Activated naive CD4-positive, alpha-beta T cell treated with anti-CD3 and anti-CD28 coated beads for 36 hours (primary cell): ENCODE measurements at places on chromosomes 2 and 18.
A peak's percentile ranks its signal among the peaks of the same experiment; 100 is the strongest.

GRCh38 chr18:41940506-41941215 lies 14.4 kb upstream of the PIK3C3 start:
- DNase-seq, result no peak

GRCh38 chr18:37483221-37483971 lies 82.2 kb downstream of the CELF4 start:
- DNase-seq, result peak; percentile 18

- no peak for DNase-seq
Measured at GRCh38 chr2:120693121-120693520, 42.5 kb upstream of the GLI2 start.

DNA sequence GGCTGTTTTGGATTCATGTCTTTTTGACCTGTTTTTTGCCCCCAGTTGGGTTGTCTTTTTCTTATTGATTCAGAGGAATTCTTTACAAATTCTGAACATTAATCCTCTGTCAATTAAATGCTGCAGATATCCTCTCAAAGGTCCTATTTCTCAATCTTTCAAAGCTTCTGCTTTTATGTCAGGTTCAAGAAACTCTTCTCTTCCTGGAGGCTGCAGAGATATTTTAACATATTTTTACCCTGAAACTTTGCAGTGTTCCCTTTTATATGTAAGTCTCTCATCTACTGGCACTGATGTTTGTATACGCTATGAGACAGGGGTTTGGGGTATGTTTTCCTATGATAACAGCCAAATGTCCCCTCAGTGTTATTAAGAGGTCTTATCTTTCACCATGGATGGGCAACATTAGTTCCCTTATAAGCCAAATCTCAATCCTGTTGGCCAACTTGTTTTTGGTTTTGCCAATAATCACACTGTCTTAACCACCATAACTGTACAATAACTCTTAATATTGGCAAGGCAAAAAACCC lies 159.3 kb downstream of the HDAC4 start:
- no peak for DNase-seq

- DNase-seq, result no peak
Measured at GRCh38 chr2:85791704-85792565, 38.1 kb downstream of the ATOH8 start.

- DNase-seq, result no peak
Measured at GRCh38 chr18:23143016-23143814, 7.9 kb downstream of the CABLES1 start.

GRCh38 chr2:186382932-186383331 lies 103.1 kb upstream of the ZC3H15 start:
- DNase-seq, result no peak

DNA sequence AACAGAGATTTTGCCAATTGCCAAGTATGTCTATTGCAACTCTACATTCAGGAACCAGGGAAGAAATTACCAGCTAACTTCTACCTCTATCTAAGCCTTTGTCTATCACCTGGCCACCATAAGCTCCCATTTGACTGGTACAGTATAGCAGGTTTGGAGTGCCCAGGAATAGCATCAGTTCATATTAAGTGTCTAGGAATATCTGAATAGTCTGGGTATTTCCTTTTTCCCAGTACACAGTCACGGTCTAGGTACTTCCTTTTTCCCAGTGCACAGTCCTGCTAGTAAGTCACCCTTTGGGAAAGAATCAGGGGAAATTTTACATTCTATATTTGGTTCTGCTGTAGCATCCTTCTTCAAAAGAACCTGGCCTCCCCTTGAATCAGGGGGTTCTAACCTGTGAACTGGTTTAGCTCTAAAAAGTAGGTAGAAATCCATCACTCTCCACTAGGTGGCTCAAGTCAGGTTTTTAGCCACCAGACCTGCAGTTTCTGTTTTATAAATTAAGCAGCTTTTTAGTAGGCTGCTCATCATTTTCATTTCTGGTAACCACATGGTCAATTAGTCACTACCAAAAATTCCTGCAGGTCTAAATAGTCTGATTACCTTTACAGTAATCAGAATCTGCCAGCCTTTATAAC lies 49.3 kb upstream of the DNAJC10 start:
- DNase-seq, result peak; percentile 19

- DNase-seq, result no peak
Measured at GRCh38 chr2:40284797-40285196, 167.1 kb downstream of the SLC8A1 start.

- no peak for DNase-seq
Measured at GRCh38 chr2:36973320-36973719, 7.0 kb upstream of the STRN start.

DNA sequence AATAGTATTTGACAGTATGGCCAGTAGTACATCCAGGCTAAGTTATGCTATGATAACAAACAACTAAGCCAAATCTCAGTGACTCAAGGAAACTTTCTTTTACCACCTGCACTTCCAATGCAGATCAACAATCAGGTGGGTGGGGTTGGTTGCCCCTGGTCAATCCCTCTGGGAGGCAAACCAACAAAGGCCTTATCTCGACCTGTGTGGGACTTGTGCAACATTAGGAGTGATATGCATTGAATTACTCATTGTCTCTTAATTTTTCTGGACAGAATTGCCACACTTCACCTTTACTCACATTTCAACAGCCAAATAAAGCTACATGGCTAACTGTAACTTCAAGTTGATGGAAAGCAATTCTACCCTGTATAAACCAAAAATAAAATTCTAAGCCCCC lies 1049.3 kb upstream of the CDH2 start:
- no peak for DNase-seq

GRCh38 chr2:217482056-217482710 lies 520.6 kb downstream of the TNS1 start:
- no peak for DNase-seq

DNA sequence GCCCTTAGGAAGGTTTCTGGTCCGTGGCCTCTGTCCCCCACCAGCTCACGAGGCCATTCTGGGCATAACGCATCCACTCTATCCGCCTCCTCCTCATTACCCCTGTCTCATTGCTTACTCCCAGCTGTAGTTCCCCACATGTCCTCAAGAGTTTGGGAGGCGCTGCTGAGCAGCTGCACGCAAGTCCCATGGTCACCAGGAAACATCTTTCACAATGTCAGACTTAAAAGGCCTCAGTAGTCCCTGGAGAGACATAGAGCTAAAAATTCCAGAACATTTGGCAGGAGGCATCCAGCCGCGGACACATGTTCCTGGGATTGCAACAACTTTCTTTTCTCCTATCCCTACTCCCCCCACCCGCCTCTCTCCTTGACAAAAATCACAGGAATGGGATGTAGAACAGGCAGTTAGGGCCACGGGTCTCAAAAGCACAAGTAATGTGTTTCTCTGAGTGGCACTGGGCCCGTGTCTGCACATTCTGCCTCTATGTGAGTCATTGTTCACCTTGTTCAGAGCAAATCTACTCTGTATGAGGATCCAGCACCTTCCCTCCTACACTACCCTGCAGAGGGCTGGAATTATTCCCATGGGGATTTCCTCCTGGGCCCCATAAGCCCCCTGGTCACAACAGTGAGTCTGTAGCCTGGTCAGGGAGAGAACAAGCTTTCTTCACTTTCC lies 8.1 kb downstream of the LBH start:
- DNase-seq, result peak; percentile 86

DNA sequence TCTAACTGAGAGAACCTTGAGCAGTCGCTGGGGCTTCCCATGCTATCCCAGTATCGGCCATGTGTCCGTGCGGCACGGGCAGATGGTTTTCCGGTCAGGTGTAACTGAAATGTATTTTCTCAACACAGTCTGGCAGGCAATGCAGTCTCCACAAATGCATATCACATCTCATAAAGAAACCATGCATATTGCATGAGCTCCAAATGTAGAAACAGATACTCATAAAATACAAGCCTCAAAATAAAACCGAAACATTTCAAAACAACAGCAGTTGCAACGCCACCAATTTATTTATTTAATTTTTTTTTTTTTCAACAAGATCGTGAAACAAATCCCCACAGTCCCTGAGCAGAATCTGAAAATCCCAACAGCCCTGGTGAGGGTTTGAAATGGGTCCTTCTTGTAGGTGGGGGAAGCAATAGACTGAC lies 299.4 kb downstream of the LPIN1 start:
- no peak for DNase-seq

DNA sequence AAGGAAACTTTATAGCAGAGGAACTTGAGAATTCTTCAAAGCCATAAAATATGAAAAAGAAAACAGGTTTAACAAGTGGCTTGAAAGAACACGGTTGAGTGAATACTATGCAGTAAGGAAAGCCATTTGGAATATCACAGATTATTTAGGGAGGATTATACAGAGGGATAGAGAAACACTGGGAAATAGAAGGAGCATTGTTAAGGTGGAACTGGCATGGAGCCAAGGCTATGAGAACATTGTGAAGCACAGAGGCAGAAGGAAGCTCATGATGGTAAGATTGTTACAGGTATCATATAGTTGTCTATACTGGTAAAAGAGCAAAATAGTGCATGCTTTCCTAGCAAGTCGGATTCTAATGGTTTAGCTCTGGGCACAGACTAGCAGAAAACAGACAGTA lies 87.1 kb downstream of the SS18 start:
- DNase-seq, result no peak

GRCh38 chr2:217102956-217103355 lies 243.1 kb upstream of the TNP1 start:
- DNase-seq, result no peak
